KG1 (cell line): ENCODE measurements at places on chromosomes 12 and 14.

- no peak for DNase-seq
Measured at GRCh38 chr12:30599608-30600007, 96.1 kb downstream of the IPO8 start.

- no peak for DNase-seq
Measured at GRCh38 chr12:75065482-75065881, 144.2 kb downstream of the KCNC2 start.

GRCh38 chr12:64008596-64008995 is 164.1 kb downstream of the SRGAP1 start:
- no peak for DNase-seq

- no peak for DNase-seq
Measured at GRCh38 chr12:52005903-52006703, 643 bp upstream of the TAMALIN start.

DNA sequence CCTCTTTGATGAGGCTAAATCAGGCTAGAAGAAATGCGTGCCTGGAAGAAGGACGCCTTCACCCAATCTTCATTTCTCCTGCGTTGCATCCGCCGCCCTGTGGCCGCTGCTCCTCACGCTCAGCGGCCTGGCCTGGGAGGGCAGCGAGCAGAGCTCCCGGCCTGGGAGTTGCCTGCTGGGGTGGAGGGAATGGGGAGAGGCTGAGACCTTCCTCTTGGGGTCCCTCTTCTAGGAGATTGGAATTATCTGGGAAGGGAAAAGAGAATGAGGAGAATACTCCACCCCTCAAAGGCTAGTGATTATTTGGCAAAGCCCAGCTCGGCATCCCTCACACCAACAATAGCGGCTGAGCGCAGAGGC is 2.4 kb upstream of the HOXC12 start:
- no peak for DNase-seq

DNA sequence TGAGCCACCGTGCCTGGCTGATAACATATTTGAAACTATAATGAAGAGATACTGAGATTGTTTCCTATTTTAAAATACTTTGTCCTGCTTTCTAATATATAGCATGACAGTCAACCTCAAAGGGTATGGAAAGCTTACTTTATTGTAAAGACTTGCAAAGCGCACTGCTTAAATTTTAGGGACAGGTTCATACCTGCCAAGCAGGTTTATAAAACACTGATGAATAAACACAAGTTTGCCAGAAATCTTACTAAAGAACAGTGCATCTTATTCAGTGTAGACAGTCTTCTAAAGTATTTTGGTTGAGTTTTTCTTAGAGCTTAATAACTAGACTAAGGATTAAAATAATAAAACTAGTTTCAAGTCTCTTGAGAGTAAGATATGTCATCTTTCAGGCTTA is 4.8 kb downstream of the C12orf71 start:
- no peak for DNase-seq

DNA sequence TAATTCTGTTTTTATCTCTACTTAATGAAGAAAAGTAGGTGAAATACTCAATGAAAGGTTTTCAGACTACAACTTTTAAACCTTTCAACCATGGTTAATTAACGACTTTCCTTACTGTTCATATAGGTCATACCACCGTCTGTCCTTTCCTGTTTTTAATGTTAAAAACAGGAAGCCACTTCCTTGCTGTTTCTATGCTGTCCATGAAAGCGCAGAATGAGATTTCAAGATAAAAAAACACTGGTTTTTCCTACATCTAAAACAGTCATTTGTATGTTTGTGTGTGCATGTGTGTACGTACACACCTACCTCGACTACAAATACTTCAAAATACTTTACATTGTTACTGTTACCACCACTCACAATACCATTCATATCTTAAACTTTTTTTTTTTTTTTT is 27.3 kb downstream of the SPTLC2 start:
- no peak for DNase-seq

DNA sequence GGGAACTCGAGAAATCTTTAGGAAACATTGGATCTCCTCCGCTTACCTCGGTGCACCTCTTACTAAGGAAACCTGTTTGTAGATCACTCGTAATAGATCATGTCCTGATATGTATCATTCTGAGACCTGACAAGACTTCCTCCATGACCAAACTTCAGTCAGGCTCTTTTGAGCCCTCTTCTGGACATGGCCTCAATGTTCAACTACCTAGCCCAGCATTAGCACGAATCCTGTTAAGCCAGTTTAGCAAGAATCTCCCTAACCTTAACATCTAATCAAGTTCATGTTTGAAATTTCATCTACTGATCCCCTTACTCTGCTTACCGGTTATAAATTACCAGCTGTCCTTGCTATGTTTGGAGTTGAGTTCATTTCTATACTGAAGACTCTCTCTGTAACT is 713.9 kb upstream of the USP15 start:
- DNase-seq = no peak

- DNase-seq = no peak
Measured at GRCh38 chr14:92986254-92987147, 63.6 kb downstream of the CHGA start.

DNA sequence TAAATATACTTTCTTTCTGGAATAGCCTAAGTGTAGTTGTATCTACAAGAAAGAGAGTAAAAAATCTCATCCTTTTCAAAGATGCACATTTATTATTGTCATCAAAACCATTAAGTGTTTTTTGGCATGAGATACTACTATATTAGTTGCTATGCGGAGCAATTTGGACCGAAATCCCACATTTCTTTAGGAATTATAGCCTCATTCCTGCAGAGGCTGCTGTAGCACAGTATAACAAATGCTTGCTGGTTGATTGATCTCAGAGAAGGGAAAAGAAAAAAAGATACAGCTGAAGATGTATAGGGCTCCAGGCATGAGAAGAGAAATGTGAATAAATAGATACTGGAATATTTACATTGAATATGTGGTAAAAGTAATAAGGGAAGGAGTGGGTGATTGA is 36.0 kb downstream of the RHOJ start:
- no peak for DNase-seq

DNA sequence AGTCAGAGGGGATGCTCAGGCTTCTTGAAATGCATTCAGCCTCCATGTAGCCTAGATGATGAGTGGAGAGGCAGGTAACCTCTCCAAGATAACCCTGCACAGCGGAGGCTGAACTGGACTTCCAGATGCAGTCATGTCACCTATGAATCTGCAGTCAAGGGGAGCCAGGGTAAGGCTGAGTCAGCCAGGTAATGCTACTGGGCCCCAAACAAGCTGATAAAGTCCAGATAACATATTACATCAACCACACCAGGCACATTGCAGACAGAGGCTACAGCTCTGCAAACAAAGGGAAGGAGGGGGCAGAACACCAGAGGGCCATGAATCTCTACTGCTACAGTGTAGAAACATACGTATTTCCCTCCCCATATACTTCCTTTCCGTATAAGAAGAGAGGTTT is 14.0 kb downstream of the RNASE9 start:
- no peak for DNase-seq

GRCh38 chr12:38956337-38956736 is 50.9 kb upstream of the CPNE8 start:
- no peak for DNase-seq

DNA sequence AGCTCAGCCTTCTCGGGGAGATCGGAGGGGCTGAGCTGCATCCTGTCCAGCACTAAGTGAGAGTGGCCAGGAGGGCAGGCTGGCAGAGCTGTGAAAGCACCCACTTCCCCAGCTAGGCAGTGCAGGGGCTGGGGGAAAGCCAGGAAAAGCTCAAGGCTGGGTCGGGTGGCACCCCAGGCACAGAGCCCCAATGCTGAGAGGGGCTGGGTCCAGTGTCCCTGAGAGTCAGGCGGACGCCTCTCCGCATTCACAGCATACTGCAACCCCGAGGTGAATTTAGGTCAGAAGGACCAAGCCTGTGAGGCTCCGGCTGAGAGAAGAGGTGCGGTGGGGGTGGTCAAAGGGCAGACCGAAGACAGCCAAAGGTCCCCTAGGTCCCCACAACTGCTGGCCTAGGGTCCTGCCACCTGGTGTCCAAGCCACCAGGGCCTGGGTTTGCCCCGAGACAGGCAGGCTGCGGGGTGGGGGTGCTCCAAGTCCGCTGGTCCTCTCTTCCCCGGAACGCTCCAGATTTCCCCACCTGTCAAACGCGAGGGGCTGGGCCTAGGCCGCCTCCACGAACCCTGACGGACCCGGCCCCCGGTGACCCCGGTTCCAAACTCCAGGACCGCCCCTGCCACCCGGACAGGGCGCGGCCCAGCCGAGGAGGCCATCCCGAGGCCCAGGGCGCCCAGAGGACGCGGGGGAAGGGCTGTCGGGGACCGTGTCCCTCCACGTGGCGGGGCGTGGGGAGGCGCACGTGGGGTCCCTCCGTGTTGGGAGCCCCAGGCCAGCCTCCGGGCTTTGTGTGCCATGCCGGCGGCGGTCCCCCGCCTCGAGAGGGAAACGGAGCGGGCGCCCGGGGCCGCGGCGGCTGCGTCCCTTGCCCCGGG is 527 bp downstream of the CAMKK2 start:
- DNase-seq = peak; percentile 47
